ENCODE measurements at places on chromosomes 2 and 18. TPM values are rescaled to one million over a fixed set of nuclear protein-coding genes. Genes with fewer than 3 reads are reported as not detected.

GRCh38 chr18:13543811-13544732, 182.3 kb downstream of the FAM210A start:
- no peak for DNase-seq

- DNase-seq: no peak
Measured at GRCh38 chr2:212547716-212548454, 9.3 kb upstream of the ERBB4 start.

- DNase-seq: peak; percentile 88
Measured at GRCh38 chr2:151560289-151560688, 150.6 kb downstream of the RIF1 start.

- DNase-seq: no peak
Measured at GRCh38 chr2:64243081-64244036, 99.1 kb upstream of the PELI1 start.

DNA sequence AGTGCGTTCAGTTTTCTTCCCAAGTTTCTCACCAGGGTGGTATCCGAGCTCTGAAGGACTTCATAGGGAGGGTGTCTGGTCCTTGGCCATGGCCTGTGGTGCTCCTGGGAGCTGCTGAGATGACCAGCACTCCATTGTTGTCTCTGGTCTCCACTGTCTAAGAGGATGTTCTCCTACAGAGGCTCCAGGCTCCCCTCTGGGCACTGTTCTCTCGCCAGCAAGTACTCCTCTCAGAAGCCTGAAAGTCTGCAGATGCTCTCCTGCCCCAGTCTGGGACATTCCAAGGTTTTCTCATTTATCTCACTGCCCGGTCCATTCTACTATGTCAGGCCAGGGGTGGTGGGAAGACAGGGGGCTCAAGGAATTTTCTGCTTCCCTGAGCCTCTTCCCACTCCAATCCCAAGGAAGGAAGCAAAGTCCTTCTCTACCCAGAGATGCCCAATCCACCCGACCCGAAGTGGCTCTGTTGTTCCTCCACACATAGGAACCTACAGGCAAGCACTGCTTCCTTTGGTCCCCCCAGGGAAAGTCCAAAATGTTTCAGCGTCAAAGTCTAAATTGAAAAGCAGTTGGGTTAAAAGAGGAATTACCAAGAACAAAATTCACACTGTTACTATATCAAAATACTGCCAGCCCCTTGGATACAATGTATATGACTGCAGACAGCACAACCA, 110.5 kb downstream of the GYPC start:
- DNase-seq: no peak

GRCh38 chr18:75418293-75419005, 9.1 kb downstream of the SMIM21 start:
- no peak for DNase-seq

- no peak for DNase-seq
Measured at GRCh38 chr2:101790416-101790815, 92.9 kb downstream of the MAP4K4 start.

- DNase-seq: no peak
Measured at GRCh38 chr2:63425606-63426005, 162.7 kb downstream of the WDPCP start.

GRCh38 chr18:58216071-58216481, 172.1 kb downstream of the NEDD4L start:
- peak; percentile 68 for DNase-seq

GRCh38 chr2:149781263-149781808, 193.8 kb upstream of the MMADHC start:
- DNase-seq: no peak

DNA sequence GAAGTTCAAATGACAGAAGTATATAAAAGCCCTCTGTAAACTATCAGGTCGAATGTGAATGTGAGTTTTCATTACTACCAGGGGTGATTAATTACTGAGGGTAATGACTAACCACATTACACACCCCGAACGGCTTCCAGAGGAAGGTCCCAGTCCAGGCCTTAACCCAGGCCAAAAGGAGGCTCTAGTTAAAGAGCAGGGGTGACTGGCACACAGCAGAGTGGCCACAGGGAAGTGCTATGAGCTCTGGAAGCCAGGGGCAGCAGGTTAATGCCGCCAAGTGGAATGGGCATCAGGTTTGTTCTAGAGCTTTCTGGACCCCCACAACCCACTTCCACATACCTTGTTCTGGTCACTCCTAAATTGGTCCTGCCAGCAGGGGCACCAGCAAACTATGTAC, 87.7 kb downstream of the BCL11A start:
- DNase-seq: no peak

GRCh38 chr2:48448274-48449061, 81.5 kb upstream of the STON1 start:
- DNase-seq: no peak

DNA sequence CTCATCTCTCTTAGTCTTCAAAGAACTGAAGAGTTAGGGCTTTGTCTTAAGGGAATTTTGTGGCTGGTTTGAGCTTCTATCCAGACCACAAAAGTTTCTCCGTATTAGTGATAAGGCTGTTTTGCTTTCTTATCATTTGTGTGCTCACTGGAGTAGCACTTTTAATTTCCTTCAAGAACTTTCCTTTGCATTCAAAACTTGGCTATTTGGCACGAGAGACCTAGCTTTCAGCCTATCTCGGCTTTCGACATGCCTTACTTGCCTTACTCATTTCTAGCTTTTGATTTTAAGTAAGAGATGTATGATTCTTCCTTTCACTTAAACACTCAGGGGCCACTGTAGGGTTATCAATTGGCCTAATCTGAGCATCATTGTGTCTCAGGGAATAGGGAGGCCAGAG, 29.9 kb downstream of the HDHD2 start:
- DNase-seq: no peak

DNA sequence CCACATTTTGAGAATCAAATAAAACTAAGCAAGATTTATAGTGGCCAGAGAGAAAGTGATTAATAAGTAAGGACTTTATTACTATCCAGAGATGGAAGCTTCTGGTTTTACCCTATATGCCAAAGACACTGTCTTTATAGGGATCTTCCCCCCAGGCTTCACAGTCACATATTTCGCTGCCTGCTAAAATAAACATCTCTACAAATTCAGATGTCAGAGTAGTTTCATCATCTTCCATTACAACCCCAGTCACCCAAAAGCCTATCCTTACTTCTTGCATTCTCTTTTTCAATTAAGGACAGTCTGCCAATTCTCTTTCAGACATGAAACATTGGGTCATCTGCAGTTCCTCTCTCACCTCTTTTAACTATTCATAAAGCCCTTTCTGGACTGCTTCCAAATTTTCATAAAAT, 28.3 kb downstream of the CREB1 start:
- no peak for DNase-seq

Gene LYG2
- not detected for total RNA-seq

Gene REEP1
- 76.2 TPM for total RNA-seq

Gene ACTG2
- total RNA-seq: 8,538 TPM

Gene SLC4A3
- total RNA-seq: 20.0 TPM
